Thoracic aorta (tissue), 2 donors: ENCODE measurements at places on chromosomes 2 and 18.
A peak's percentile ranks its signal among the peaks of the same experiment; 100 is the strongest.

- H3K27me3 ChIP-seq = no peaks in the 10 kb centered on the region
- no peak overlapping the region for H3K4me3 ChIP-seq
- H3K36me3 ChIP-seq = no peaks in the 10 kb centered on the region
- no peak for DNase-seq
Measured at GRCh38 chr2:222569826-222570225, 86.1 kb downstream of the FARSB start.

DNA sequence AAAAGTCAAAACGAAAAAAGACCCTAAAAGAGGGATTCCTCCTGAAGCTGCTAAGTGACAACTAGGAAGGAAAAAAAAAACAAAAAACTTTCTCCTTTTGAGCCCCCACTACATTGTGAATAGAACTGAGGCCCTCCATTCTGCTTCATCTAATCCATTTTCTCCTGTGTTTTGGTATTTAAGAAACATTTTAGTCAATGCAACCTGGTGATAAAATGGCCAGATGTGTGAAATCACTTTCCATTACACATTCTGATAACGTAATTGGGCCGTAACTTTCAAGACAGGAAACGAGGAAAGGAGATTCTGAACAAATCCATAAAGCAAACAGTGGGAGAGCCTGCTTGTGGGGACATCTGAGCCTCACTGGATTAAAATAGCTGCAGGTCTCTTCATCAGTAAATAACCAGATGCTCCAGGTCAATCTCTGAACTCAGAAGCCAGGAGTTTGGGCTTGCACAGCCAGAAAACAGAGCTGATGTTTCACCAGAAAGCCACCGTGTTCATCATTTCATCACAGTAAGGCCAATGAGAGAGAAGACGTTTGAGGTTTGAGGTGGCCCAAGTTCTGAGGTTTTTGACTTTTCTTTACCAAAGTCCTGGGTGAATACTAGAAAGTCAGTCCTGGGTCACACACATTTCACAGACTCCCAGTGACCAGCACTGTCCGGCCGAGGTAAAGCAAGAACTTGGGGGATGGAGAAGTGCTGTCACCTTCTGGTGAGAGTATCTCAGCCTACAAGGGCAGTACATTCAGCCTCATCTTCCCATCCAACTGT is 47.8 kb downstream of the TGFA start:
- H3K36me3 ChIP-seq = no peaks in the 10 kb centered on the region
- H3K27ac ChIP-seq = no peak overlapping the region
- H3K4me1 ChIP-seq = no peaks in the 10 kb centered on the region
- no peak overlapping the region for H3K4me3 ChIP-seq
- DNase-seq = no peak

- H3K27ac ChIP-seq = no peak overlapping the region
- H3K36me3 ChIP-seq = no peaks in the 10 kb centered on the region
- no peaks in the 10 kb centered on the region for H3K27me3 ChIP-seq
- H3K4me3 ChIP-seq = no peak overlapping the region
- H3K4me1 ChIP-seq = no peaks in the 10 kb centered on the region
- no peak for DNase-seq
Measured at GRCh38 chr18:76487070-76487469, 8.0 kb downstream of the ZNF516 start.

DNA sequence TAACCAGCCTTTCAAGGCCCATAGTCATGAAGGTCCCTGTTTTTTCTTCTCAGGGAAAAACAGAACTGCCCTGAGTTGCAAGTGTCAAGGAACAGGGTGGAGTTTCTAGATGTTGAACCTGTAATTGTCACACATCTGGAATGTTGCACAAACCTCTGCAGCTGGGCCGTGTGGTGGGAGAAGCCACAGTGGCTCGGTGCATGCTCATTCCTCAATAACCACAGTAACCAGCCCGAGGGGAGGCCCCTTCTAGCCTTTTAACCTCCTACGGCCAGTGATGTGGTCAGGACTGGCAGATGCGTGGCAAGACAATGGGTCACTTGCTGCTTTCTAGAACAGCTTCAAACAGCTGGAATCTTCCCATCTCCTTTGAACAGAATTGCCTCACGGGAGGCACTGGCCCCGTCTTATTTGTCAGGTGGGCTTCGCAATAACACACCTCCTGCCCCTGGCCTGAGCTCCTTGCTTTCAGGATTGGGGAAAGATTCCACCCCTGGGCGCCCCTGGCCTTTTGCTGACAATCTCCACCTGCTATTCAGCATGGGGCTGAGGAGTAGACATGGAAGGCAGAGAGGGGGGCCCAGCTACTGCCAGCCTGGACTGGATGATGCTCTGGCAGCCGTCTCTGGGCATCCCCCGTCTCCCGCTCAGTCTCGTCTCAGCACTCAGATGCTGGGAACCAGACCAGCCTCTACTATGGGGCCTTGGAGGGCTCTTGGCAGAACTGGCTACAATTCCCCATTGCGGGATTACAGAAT is 102.9 kb downstream of the KLHL29 start:
- no peak overlapping the region for H3K27ac ChIP-seq
- no peak for DNase-seq
- no peaks in the 10 kb centered on the region for H3K4me1 ChIP-seq
- H3K36me3 ChIP-seq = no peaks in the 10 kb centered on the region
- H3K27me3 ChIP-seq = no peaks in the 10 kb centered on the region
- no peak overlapping the region for H3K4me3 ChIP-seq

DNA sequence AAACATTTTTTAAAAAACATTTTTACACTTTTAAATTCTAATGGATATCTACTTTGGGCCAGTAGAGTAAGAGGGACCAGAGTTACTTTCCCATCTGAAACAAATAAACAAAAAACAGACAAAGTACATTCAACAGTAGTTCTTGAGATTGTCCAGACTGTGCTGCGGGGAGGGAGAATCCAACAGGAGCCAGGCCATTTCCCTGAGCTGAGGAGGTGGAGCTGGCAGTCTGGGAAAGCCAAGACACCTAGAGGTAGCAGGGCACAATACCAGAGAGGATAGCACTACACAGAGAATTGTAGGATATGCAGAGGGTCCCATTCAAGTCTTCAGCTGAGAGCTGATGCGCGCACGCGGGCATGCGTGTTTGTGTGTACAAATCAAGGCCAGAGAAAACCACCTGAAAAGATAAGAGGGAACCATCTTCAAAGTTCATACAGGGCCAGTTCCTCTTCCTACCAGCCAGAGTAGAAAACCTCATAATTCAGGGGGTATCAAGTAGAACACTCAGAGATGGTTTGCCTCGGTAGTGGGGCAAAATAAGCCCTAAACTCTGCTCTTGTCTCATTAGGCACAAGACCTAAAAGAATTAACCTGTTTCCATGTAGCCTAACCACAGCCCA is 44.0 kb downstream of the PTRHD1 start:
- no peak overlapping the region for H3K27ac ChIP-seq
- no peaks in the 10 kb centered on the region for H3K4me1 ChIP-seq
- no peak for DNase-seq
- H3K36me3 ChIP-seq = peaks cover 10% of the 10 kb centered on the region
- H3K4me3 ChIP-seq = no peak overlapping the region

DNA sequence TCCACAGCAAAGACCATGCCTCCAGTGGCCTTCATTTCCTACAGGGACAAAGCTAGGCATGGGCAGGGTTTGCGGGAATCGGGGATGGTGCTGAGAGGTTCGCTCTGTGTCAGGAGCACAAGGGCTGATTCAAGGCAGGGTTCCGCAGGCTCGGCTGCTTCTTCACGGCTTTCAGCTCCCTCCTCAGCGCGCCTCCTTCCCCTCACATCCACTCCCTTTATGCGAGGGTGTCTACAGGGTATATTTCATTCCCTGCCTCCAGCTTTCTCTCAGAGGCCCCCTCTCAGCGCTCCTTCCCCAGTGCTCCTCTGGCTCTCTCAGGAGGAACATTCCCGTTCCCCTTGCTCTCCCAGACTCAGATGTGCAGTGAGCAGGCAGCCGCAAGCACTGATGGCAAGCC is 78.7 kb upstream of the ASB18 start:
- H3K27me3 ChIP-seq = no peaks in the 10 kb centered on the region
- H3K4me1 ChIP-seq = no peaks in the 10 kb centered on the region
- H3K27ac ChIP-seq = no peak overlapping the region
- no peak for DNase-seq

DNA sequence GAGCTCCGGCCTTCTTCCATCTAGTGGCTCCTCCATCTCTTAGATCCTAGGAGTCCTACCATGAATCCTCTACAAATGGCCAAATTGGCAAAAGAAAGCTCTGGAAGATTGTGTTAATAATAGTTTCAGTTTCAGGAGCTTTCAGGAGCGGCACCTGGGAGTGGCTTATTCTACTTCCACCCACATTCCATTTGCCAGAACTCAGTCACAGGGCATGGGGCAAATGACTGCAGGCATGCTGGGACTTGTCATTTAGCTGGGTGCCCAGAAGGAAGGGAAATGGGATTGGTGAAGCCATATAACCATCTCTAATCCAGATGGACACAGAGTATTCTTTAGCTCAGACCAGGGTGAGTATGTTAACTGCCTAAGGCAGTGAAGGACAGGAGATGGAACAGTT is 3.6 kb upstream of the LRATD1 start:
- H3K4me1 ChIP-seq = no peaks in the 10 kb centered on the region
- no peak overlapping the region for H3K4me3 ChIP-seq
- no peak for DNase-seq
- no peaks in the 10 kb centered on the region for H3K36me3 ChIP-seq
- no peak overlapping the region for H3K27ac ChIP-seq
- H3K27me3 ChIP-seq = no peaks in the 10 kb centered on the region

- peaks cover 12% of the 10 kb centered on the region for H3K4me1 ChIP-seq
- no peak for DNase-seq
- H3K4me3 ChIP-seq = no peak overlapping the region
Measured at GRCh38 chr18:57433482-57433881, 1.7 kb upstream of the ONECUT2 start.

DNA sequence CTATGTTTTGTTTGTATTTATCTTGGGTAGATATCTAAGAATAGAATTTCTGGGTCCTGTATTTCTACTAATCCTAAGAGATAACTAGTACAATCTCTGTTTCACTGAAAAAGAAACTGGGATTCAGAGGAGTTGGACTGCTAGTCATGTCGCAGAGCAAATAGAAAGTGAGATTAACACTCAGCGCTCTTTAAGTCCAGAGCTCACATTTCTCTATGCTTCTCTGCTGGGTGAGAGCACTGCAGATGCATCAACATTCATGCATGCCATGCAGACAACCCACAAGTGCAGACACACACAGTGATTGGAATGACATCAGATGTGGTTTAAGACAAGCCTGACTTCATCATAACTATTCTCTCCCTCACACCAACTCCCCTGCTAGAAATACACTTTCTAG is 563.8 kb downstream of the TDRD15 start:
- no peaks in the 10 kb centered on the region for H3K36me3 ChIP-seq
- H3K4me3 ChIP-seq = no peak overlapping the region
- DNase-seq = no peak
- H3K4me1 ChIP-seq = no peaks in the 10 kb centered on the region
- H3K27me3 ChIP-seq = no peaks in the 10 kb centered on the region
- no peak overlapping the region for H3K27ac ChIP-seq

DNA sequence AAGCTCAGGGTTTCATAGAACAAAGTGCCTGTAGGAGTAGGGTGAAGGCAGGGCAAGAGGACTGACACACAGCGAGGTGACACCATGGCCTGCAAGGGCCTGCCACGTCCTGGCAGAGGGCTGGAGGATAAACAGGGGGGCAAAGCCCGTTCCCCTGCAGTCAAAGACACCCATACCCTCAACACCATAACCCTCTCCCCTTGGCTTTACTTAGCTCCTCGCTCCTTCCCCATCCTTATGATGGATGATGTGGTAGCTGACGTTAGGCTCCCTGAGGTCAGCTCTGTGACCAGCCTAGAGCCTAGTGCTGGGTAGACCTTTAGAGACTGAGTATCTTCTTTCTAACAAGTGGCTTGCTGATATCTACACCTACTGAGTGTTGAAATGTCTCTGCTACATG is 683.3 kb upstream of the HS6ST1 start:
- DNase-seq = no peak
- H3K27me3 ChIP-seq = no peaks in the 10 kb centered on the region
- H3K36me3 ChIP-seq = no peaks in the 10 kb centered on the region
- no peak overlapping the region for H3K4me3 ChIP-seq

- peaks cover 7% of the 10 kb centered on the region for H3K36me3 ChIP-seq
- DNase-seq = no peak
- peak overlapping the region; percentile 65 for H3K27ac ChIP-seq
Measured at GRCh38 chr2:36530178-36530982, 67.6 kb downstream of the FEZ2 start.

DNA sequence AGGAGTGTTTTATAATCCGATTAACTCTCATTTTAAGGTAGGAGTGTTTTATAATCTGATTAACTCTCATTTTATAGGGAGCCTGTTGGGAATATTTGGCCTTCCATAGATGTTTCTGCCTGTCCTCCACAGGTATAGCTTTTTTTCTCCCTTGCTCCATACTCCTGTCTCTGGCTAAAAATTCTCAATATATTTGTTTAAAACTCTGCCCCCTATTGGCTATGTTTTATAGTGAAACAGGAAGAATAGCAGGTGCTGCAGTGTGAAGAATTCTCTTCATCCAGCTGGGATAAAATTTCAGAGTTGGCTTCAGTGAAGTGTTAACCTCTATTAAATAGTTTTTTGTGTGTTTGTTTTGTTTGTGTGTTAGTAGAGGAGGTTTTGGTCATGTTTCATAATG is 1046.0 kb upstream of the TMEFF2 start:
- H3K27me3 ChIP-seq = no peaks in the 10 kb centered on the region
- DNase-seq = no peak
- H3K36me3 ChIP-seq = no peaks in the 10 kb centered on the region
- no peak overlapping the region for H3K4me3 ChIP-seq
- no peak overlapping the region for H3K27ac ChIP-seq
- no peaks in the 10 kb centered on the region for H3K4me1 ChIP-seq

DNA sequence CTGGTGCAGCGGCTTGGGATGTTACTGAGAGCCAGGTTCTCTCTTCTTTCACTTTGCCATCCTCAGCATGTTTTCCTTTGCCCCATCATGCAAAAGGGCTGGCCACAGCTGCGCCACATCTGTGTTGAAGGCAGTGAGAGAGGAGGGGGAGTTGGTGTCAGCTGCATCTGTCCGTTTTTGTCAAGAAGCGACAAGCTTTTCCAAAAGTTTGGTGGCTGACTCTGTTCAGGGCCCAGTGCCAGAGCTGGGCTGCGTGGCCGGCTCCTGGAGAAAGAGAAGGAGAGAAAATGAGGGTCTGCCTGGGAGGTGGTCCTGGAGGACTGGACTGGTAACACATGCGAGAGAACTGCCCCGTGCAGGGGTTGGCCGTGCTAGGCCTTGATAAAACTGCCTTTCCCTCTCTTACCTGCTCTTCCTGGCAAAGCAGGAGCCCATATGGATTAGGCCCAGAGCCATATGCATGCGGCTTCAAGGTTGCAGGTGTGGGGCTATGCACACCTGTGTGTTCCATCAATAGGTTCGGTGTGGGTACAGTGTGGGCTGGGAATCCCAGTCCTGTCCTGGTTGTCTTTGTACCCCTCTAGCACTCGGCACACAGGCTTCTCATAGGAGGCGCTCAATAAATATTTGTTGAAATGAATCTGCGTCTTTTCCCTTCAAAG is 9.0 kb downstream of the RNF144A start:
- no peaks in the 10 kb centered on the region for H3K4me1 ChIP-seq
- H3K27me3 ChIP-seq = no peaks in the 10 kb centered on the region
- no peak for DNase-seq
- H3K36me3 ChIP-seq = no peaks in the 10 kb centered on the region
- no peak overlapping the region for H3K4me3 ChIP-seq
